ENCODE measurements at places on chromosomes 13 and 19.

DNA sequence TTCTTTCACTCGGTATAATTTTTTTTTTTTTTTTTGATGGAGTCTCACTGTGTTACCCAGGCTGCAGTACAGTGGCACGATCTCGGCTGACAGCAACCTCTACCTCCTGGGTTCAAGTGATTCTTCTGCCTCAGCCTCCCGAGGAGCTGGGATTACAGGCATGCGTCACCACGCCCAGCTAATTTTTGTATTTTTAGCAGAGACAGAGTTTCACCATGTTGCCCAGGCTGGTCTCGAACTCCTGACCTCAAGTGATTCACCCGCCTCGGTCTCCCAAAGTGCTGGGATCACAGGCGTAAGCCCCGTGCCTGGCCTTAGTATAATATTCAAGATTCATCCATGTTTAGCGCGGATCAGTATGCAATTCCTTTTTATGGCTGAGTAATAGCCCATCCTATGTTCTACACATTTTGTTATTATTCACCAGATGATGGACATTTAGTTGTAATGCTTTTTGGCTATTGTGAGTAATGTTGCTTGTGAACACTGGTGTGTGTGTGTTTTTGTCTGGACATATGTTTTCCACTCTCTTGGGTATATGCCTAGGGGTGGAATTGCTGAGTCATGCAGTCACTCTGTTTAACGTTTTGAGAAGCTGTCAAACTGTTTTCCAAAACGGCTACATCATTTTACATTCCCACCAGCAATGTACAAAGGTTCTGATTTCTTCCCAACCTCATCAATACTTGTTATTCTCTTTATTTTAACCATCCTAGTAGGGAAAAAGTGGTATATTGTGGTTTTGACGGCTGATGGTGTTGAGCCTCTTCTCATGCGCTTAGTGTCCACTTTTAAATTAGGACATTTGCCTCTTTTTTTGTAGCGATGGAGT, 22.9 kb downstream of the PLEKHF1 start:
- DNase-seq, result no peak

GRCh38 chr13:78586706-78587105, 16.6 kb downstream of the POU4F1 start:
- DNase-seq, result no peak

- no peak for DNase-seq
These were observed 17.9 kb downstream of the FBN3 start for GRCh38 chr19:8131517-8131916.

DNA sequence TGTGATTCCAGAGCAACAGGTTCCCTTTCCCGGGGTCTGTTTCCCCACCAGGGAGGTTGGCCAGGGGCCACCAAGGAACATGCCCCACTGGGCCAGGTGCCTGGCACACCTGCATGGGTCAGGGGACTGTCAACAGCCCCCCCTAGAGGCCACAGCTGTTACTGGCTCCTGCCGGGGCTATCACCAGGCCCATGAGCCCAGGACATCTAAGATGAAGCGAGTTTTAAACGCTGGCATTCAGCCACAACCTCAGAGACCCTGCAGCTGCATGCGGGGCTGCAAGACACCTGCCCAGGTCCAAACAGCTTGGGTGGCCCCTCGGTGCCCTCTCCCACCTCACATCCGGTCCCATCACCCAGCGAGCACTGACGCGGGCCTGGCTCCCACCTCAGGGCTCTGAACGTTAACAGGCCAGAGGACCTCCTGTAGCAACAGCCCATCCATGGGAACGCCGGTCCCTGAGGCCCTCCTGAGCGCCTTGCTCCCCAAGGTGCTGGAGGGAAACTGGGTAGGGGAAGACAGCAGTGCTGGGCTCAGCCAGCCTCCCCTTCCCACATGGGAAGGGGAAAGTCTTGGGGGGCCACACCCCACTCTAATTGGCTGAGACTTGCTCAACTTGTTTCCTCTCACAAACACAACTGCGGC, 12.0 kb downstream of the KHSRP start:
- DNase-seq, result no peak

- DNase-seq, result no peak
These were observed 1.2 kb downstream of the MKNK2 start for GRCh38 chr19:2049741-2050348.

- DNase-seq, result no peak
These were observed 37.3 kb downstream of the SMARCA4 start for GRCh38 chr19:10998045-10998533.

DNA sequence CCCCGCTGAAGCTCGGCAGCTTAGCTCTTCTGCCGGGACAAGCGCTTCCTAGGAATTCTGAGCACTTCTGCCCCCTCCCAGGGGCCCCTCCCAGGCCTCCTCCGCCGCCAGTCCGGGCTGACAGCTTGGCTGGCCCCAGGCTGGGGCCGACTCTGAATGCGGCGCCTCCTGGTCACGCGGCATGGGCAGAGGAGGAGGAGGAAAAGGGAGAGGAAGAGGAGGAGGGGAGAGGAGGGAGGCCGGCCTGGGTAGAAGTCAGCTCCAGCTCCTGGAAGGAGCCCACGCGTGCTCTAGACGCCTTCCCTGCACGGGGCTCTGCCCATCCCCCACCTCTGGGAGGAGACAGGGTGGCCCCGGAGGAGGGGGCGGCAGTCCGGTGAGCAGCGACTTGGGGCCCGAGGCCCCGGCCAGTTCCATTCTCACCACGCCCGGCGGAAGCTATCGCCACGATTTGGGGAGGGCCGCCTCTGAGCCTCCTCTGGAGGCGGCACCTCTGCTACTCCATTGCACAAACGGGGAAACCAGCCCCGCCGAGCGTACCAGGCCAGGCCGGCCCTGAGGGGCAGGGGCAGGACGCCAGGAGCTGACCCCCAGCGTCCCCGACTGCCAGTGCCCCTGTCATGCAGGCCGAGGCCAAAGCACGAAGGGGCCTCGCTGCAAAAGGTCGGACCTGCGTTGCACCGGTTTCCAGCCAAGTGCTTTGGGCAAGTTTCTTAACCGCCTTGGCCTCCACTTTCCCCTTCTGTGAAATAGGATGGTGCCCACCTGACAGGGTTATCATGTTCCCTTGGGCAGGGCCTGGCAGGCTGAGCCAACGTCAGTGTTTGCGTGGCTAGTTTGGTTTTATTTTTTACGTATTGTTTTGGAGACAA, 31.6 kb downstream of the CCNE1 start:
- no peak for DNase-seq

- no peak for DNase-seq
These were observed 19.6 kb upstream of the NCCRP1 start for GRCh38 chr19:39177110-39177699.

DNA sequence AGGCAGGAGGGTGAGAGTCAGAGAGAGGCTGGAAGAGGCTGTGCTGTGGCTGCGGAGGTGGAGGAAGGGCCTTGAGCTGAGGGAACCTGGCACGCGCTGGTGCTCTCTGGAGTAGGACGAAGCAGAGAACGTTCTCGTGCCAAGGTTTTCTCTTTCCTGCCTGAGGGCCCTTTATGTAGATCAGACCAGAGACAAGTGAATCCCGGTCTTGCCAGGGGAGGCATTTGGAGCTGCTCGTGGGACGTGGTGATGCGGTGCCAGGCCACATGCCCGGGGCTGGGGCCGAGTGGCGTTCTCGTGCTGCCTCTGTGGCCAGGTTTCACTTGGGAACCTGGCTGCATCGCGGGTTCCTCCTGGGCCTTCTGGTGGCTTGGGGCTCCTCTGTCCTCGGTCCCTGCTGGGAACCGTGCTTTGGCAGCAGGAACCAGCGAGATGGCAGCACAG, 54.2 kb downstream of the KDM4B start:
- no peak for DNase-seq

DNA sequence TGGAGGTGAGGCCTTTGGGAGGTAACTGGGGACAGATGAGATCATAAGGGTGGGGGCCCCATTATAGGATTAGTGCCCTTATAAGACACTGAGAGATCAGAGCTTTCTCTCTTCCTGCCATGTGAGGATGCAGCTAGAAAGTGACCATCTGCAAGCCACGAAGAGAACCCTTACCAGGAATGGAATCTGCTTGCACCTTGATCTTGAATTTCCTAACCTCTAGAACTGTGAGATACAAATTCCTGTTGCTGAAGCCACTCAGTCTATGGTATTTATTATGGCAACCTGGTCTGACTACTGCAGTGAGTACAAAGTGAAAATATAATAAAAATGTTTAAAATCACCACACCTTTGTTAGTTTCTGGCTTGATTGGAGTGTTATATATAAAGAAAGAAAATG, 388.0 kb downstream of the LMO7 start:
- DNase-seq, result no peak

Data from stimulated activated CD4-positive, alpha-beta T cell treated with anti-CD3 and anti-CD28 coated beads, TNF-alpha, amount 100 ng/mL, for 24 hours (primary cell).